ENCODE measurements at places on chromosomes 3 and 15. TPM values are rescaled to one million over a fixed set of nuclear protein-coding genes. Genes with fewer than 3 reads are reported as not detected.

DNA sequence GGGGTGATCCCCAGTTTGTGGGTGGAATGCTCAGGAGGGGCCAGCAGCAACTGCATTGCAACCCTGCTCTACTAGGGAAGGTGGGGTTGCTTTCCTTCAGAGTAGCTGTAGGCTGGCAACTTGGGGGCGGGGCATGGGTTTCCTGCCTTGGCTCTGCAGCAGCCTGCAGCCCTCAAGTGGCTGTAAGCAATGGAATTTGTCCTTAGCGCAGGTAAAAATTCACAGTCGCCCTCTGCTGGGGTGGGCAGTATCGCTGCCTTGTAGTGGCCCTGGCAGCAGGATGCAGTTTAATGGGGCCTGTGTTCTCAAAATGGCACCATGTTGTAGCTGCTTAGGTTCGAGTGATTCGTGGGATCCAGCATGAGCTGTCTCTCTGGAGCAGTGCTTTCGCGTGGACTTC lies 29.8 kb downstream of the STT3B start:
- no peak for DNase-seq

DNA sequence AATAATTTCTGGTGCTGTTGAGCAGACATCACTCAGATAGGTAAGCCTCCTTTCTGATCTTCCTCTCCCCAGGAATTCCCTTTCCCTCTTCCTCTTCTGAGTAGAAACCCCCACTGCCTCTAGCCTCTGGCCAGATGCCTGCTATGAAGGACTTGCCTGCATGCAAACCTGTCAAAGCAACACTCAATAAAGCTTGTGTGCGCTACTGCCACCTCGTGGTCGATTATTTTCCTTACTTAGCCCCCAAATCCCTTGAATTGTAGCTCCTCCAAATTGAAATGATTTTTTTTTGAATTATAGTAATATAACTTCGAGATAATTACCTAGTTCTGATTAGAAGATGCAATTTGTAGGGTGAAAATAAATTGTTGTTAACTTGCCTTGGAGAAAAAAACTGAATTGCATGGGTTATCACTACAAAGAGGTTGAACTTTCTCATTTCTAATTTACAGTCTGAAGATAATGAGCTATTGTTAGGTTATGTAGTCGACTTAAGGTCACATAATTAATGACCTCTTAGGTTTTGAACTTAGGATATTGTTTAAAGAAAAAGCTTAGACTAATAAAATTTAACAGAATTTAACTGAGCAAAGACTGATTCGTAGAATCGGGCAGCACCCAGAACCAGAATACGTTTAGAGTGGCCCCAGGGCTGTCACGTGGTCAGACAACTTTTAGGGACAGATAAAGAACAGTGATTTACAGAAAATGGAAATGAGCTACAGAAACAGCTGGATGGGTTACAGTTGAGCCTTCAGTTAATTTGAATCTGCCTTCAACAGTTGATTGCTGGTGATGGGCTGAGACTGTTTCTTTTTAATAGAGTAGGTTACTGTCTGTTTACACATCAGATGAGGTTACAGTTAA lies 269.3 kb downstream of the ARPP21 start:
- no peak for DNase-seq

DNA sequence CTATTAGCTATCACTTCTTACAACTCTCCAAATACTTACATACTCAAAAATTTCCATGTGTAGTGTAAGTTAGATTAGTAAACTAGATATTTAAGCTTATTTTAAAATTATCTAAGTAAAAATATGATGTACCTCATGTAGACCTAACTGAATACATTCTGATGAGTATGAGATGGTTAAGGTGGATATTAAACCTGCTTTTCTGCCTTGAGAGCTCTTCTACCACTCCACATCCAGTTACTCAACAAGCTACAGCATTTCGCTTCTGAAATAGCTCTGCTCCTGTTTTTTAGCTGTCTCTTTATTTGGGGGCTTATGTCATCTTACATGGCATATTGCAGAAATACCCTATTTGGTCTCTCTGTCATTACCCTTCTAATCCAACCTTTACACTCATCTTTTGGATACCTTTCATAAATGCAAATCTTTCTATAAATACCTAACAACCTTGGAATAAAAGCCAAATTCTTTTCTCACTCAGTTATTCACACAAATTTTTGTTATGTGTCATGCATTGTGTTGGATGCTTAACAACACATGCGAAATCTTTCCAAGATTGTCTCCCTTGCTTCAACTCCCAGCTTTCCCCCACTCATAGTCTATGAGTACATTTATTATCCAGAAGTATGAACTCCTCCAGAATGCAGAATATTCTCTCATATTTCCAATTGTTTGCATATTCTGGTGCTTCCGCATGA lies 92.0 kb downstream of the ALCAM start:
- no peak for DNase-seq

- no peak for DNase-seq
Measured at GRCh38 chr15:25679492-25679891, 183.6 kb downstream of the ATP10A start.

GRCh38 chr15:74906067-74906449 lies 593 bp downstream of the FAM219B start:
- DNase-seq, result no peak

GRCh38 chr3:10740954-10741353 lies 75.1 kb upstream of the SLC6A11 start:
- DNase-seq, result no peak

- no peak for DNase-seq
Measured at GRCh38 chr3:181613813-181614212, 97.9 kb upstream of the SOX2 start.

GRCh38 chr3:183427196-183427875 lies 1.1 kb downstream of the MCF2L2 start:
- DNase-seq, result no peak

The MTFMT gene
- 14.5 TPM for total RNA-seq

GRCh38 chr3:51353691-51354090 lies 31.4 kb upstream of the MANF start:
- DNase-seq, result no peak

The MFAP1 gene
- 22.5 TPM for total RNA-seq

The ZKSCAN7 gene
- 4.0 TPM for total RNA-seq

The STAG1 gene
- 41.4 TPM for total RNA-seq

GRCh38 chr3:190086191-190086590 lies 34.5 kb downstream of the P3H2 start:
- no peak for DNase-seq

The SI gene
- not detected for total RNA-seq

- DNase-seq, result no peak
Measured at GRCh38 chr3:136586580-136586979, 165.6 kb downstream of the STAG1 start.

DNA sequence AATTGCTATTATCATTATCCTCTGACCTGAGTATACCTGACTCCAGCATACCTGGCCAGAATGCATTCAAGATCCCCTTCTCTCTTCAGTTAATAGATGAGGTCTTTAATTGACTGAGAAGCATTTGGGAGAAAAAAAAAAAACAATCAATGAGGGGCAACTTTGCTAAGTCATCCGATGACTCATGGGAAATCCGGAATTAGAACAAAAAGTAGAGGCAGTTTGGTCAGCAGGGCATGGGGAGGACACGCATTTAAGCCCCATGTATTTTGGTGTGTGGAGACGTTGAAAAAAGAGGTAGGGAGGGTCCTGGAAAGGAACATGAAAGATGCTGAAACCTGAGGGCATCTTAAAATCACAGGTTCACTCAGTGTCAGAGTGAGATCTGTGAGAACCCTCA lies 256.2 kb downstream of the RORA start:
- no peak for DNase-seq

The TRPM1 gene
- not detected for total RNA-seq

DNA sequence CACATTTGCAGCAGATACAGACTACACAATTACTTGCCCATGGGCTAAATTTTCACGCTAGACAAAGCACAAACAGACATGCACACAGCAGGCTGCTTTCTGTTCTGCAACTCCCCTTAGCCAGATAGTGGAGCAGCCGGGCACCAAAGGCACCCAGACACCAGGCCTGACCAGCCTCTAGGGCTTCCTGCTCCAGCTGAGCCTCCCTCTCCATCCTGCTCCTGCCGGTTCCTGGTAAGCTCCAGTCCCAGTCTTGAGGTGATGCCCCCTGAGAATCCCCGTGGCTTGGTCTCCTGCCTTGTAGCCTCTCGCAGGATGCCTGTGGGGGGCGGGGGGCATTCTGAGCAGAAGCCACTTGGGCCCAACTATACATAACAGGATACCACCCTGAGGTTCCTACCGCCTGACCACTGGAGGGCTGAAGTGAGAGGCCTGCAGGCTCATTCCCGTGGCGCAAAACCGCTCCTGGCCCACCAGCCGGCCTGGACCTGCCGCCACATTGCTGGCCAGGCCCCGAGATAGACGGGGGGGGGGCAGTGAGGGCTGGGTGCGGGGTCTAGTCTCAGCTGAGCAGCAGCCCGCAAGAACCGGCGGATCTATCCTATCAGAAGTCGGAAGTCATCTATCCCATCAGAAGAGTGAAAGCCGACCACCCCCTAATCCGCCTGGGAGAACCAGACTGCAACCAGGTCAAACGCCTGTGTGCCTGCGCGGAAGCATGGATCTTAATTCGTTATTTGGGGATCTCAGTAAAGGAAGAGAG lies 3.9 kb downstream of the FOXL2 start:
- DNase-seq, result no peak

The UROC1 gene
- total RNA-seq, result not detected

DNA sequence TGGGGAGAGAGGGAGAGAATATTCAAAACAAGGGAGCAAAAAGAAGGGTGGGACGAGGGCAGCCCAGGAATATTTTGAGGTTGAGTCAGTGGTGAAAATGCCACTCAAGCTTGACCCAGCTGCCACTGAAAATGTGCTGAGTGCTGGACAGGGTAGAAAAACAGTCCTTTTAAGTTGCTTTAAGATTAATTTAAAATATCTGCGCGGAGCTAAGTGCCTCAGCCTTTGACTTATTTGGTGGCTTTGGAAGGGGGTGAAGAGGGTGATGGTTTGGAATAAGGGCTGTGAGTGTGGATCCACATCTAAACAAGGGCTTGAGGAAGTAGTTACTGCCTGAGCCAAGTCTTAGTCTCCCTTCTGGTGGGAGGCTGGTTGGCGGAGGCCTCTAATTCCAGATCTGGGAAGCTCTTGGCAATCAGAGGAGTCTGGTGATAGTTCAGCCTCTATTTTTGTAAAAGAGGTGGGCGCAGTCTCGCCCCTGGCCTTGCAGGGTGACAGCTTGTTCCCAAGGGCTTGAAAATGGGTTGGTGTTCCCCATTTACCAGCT lies 280.8 kb upstream of the ROPN1 start:
- DNase-seq, result no peak

The C3orf38 gene
- total RNA-seq, result 17.6 TPM

DNA sequence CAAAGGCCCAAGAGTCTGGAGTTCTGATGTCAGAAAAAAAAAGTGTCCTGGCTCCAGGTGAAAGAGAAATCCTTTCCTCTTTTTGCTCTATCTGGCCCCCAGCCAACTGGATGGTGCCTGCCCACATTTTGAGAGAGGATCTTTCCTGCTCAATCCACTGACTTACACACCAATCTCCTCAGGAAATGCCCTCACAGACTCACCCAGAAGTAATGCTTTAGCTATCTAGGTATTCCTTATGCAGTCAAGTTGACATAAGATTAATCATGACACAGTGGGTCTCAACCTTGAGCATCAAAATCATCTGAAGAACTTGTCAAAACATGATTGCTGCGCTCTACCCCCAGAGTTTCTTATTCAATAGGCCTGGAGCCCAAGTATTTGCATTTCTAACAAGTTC lies 31.2 kb downstream of the STRIT1 start:
- no peak for DNase-seq

GRCh38 chr15:68405378-68406250 lies 26.3 kb downstream of the ITGA11 start:
- DNase-seq, result no peak

DNA sequence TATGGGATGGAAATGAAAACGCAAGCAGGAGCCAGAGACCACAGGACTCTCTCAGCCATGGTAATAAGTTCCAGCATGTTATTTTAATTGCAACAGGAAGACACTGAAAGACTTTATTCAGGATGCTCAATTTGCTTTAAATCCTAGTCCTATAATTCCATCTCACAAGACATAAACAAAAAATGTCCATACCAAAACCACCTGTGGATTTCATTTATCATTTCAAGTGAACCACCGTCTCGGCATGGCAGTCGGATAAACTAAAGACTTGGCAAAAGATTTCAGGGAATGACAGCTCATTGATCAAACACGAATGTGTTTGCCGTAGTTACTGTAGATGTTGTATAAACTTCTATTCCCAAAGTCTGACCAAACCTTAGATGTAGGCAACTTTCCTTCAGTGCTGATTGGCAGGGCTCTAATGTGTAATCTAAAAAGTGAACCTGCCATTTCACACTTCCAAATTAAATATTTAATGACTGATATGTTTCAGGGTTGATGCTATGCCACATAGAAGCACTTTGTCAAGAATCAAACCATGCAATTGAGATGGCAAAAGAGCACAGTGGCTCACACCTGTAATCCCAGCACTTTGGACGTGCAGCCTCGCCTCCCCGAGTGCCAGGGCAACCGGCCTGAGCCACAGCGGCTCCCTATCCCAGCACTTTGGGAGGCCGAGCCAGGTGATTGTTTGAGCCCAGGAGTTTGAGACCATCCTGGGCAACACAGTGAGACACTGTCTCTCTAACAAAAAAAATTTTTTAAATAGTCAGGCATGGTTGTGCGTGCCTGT lies 331.7 kb downstream of the MAGI1 start:
- no peak for DNase-seq

GRCh38 chr3:177335728-177336127 lies 138.4 kb upstream of the TBL1XR1 start:
- no peak for DNase-seq

The NEDD4 gene
- total RNA-seq, result 16.7 TPM

DNA sequence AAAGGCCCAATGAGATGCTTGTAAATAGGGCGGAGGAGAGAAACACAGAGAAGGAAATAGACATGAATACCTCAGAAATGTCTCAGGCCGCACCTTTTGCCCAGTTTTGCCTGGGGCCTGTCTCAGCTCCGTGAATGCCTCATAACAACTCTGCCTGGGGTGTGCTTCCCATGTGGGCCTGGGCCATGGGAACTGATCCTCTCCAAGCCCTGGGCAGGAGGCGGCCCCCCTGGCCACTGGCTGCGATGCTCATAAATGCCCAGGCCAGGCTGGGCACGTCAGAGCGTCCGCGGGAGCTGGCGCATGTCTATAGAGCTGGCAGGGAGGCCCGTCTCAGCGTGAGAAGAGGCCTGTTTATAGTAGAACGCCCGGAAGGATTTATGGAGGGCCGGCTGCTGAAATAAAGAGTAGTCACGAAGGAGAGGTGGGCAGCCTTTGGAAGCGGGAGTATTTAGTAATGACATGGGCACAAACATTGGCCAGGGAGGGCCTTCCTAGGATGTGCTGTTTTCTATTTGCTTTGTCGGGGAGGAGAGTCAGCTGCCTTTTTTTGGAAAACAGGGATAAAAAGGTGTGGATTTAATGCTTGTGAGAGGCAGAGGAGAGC lies 85.9 kb upstream of the IGF1R start:
- no peak for DNase-seq
